Activated T-helper 1 cell treated with anti-CD3 and anti-CD28 coated beads, Interleukin-2, amount 50 U/mL, for 16 hours (primary cell): ENCODE measurements at places on chromosomes 1 and 21.

GRCh38 chr1:171052977-171053376, 37.7 kb upstream of the FMO3 start:
- no peak for DNase-seq

- DNase-seq = no peak
Observed at GRCh38 chr1:86774305-86775295, 70.2 kb downstream of the SH3GLB1 start.

DNA sequence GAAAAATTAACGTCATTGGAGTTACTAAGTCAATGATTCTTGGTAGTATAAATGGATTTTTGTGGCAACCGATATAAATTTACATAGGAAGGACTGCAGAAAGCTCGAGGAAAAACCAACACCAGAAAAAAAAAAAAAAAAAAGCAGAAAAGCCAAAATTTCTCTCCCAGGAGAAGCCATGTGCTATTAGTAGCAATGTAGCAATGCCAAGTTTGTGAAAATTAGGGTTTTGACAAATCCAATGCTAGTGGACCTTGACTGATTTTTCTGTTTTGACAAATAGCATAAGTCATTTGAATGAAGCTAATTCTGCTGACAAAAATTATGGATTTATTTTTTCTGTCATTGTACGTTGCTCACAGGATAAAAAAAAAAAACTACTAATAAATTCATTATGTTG, 1561.9 kb downstream of the MRPL39 start:
- DNase-seq = no peak

- no peak for DNase-seq
Observed at GRCh38 chr1:27536010-27536757, 46.2 kb upstream of the WASF2 start.

GRCh38 chr1:101709721-101710120, 287.0 kb downstream of the OLFM3 start:
- no peak for DNase-seq

DNA sequence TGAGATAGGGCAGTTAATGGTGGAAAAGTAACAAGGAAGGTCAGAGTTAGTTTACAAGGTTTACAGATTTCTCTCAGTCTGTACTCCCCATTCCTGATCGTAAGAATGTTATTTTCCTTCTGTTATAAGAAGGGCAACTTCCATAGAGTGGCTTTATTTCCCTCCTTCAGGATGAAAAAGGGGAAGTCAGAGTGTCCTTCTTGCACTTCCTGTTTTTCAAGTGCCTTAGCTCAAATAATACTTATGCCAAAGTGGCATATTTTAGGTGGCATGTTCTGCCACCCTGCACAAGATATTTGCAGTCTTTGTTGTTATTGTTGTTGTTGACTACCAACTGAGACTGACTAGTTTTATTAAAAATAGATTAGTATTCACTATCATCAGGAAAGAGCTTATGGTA, 730.7 kb upstream of the ADGRL4 start:
- DNase-seq = no peak
